ENCODE measurements at places on chromosomes 11 and 22. TPM values are rescaled to one million over a fixed set of nuclear protein-coding genes. Genes with fewer than 3 reads are reported as not detected.

Gene SMCO4
- 4.9 TPM for total RNA-seq

Gene MOGAT2
- total RNA-seq: not detected

Gene PRR33
- total RNA-seq: 0.05 TPM

Gene CEND1
- total RNA-seq: 1.5 TPM

Gene RNF26
- total RNA-seq: 10.4 TPM

All from SJCRH30 (cell line).